Stimulated activated CD4-positive, alpha-beta T cell treated with anti-CD3 and anti-CD28 coated beads, Interleukin-1b, Interleukin-23, amount 100 ng/mL, for 1 hour (primary cell): ENCODE measurements at places on chromosomes 4 and X.

DNA sequence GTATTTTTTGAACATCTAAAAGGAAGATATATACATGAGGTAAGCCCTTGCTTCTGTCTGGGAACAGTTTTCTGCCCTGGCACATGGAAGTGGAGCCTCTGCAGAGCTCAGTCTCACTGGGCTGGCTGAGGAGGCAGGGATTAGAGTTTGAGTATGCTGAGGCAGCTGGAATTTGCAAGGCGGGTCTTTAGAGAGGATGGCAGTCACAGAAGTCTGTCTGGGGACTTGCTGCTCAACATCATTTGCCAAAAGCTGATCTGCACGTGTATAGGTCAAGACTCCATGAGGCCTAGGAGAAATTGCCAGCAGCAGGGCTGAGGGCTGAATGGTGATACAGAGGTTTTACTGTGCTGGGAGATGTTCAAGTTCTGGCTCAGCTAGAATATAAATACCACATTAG lies 163.6 kb upstream of the ANK2 start:
- no peak for DNase-seq

DNA sequence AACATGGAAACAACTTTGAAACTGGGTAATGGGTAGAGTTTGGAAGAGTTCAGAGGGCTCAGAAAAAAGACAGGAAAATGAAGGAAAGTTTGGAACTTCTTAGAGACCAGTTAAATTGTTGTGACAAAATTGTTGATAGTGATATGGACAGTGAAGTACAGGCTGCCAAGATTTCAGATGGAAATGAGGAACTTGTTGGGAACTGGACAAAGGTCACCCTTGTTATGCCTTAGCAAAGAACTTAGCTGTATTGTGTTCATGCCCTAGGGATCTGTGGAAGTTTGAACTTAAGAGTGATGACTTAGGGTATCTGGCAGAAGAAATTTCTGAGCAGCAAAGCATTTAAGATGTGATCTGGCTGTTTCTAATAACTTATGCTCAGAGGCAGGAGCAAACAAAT lies 5.1 kb upstream of the ARL13A start:
- no peak for DNase-seq

GRCh38 chr4:111934314-111934713 lies 210.9 kb upstream of the FAM241A start:
- DNase-seq = no peak

DNA sequence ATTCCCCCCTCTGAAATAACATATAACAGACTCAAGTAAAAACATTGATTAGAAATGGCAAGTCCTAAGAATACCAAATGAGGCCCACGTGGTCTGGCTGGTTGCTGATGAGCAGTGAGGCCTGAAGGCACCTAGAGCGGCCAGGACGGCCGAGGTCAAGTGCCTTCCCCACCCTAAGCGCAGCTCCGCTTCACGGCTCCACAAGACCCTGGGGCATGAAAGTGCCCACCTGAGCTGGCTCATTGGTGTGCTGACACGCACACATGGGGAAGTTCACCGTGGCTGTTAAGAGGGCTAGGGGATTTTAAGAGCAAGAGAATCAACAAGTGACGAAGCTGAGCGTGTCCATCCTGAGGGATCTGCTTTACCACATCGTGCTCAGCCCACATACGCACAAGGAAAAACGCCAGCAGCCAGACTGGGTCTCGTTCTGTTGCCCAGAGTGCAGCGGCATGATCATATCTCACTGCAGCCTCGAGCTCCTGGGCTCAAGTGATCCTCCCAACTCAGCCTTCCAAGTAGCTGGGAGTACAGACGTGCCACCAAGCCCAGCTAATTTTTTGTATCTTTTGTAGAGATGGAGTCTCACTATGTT lies 22.4 kb downstream of the DCTD start:
- DNase-seq = no peak

DNA sequence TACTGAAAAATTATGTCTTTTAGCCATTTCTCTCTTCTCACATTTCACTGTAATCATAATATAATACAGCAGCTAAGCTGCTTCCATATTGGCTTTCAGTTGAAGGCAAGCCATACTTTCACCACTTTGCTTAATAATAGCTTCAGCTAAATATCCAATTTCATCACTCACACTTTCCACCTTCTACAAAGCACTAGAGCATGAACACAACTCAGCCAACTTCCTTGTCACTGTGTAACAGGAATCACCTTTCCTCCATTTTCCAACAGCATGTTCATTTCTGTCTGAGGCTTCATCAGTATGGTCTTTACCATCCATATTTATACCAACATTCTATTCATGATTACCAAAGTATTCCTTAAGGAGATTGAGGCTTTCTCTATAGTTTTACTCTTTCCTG lies 219.8 kb upstream of the CTSO start:
- DNase-seq = no peak

- DNase-seq = no peak
Measured at GRCh38 chr4:43481526-43481925, 589.0 kb downstream of the GRXCR1 start.

- DNase-seq = no peak
Measured at GRCh38 chr4:174591243-174592021, 69.1 kb upstream of the HPGD start.

DNA sequence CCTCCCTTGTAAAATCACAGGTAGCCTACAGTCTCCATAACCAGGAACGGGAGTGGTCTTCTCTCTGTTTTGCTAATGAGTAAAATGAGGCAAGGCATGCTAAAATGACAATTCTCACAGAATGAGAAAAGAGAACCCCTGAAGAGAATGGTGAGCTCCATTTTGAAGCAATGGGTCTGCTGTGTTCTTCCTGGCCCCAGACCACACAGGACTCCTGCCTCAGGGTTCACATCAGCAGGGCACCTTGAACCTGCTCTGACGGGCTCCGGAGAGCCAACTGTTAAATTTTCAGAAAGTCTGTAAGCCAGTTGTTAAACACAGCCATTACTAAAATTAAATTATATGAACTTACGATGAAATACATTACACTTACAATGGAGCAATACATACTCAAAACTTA lies 32.1 kb upstream of the RBM47 start:
- DNase-seq = no peak

- no peak for DNase-seq
Measured at GRCh38 chr4:72975488-72975784, 94.1 kb downstream of the COX18 start.

- DNase-seq = no peak
Measured at GRCh38 chrX:9434051-9434550, 30.8 kb upstream of the TBL1X start.

GRCh38 chrX:97384685-97385084 lies 501.0 kb downstream of the RPA4 start:
- DNase-seq = no peak

- no peak for DNase-seq
Measured at GRCh38 chr4:15239866-15240265, 188.0 kb upstream of the C1QTNF7 start.
